ENCODE measurements at places on chromosomes 1 and 21. TPM values are rescaled to one million over a fixed set of nuclear protein-coding genes. Genes with fewer than 3 reads are reported as not detected.

Gene TGFBR3
- 24.2 TPM for polyA plus RNA-seq

Gene KIRREL1
- 53.7 TPM for polyA plus RNA-seq

Gene SLC25A34
- 0.46 TPM for polyA plus RNA-seq

Gene CCDC28B
- polyA plus RNA-seq: 20.8 TPM

Gene CYP4Z1
- polyA plus RNA-seq: not detected

Gene TMEM52
- 0.53 TPM for polyA plus RNA-seq

Gene SLC30A10
- polyA plus RNA-seq: not detected

Gene CLDN8
- polyA plus RNA-seq: not detected

Gene HHAT
- 5.1 TPM for polyA plus RNA-seq

Gene PRRC2C
- 80.0 TPM for polyA plus RNA-seq

Gene NES
- 15.7 TPM for polyA plus RNA-seq

DNA sequence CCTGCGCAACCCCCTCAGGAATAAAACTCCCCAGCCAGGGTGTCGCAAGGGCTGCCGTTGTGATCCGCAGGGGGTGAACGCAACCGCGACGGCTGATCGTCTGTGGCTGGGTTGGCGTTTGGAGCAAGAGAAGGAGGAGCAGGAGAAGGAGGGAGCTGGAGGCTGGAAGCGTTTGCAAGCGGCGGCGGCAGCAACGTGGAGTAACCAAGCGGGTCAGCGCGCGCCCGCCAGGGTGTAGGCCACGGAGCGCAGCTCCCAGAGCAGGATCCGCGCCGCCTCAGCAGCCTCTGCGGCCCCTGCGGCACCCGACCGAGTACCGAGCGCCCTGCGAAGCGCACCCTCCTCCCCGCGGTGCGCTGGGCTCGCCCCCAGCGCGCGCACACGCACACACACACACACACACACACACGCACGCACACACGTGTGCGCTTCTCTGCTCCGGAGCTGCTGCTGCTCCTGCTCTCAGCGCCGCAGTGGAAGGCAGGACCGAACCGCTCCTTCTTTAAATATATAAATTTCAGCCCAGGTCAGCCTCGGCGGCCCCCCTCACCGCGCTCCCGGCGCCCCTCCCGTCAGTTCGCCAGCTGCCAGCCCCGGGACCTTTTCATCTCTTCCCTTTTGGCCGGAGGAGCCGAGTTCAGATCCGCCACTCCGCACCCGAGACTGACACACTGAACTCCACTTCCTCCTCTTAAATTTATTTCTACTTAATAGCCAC lies 696 bp downstream of the TGFB2 start:
- no peak for DNase-seq

- DNase-seq: no peak
Measured at GRCh38 chr1:204741440-204741839, 55.9 kb upstream of the LRRN2 start.

GRCh38 chr1:90381598-90381997 lies 335.5 kb downstream of the BARHL2 start:
- no peak for DNase-seq

- no peak for DNase-seq
Measured at GRCh38 chr1:207076181-207076955, 12.3 kb upstream of the C4BPB start.

DNA sequence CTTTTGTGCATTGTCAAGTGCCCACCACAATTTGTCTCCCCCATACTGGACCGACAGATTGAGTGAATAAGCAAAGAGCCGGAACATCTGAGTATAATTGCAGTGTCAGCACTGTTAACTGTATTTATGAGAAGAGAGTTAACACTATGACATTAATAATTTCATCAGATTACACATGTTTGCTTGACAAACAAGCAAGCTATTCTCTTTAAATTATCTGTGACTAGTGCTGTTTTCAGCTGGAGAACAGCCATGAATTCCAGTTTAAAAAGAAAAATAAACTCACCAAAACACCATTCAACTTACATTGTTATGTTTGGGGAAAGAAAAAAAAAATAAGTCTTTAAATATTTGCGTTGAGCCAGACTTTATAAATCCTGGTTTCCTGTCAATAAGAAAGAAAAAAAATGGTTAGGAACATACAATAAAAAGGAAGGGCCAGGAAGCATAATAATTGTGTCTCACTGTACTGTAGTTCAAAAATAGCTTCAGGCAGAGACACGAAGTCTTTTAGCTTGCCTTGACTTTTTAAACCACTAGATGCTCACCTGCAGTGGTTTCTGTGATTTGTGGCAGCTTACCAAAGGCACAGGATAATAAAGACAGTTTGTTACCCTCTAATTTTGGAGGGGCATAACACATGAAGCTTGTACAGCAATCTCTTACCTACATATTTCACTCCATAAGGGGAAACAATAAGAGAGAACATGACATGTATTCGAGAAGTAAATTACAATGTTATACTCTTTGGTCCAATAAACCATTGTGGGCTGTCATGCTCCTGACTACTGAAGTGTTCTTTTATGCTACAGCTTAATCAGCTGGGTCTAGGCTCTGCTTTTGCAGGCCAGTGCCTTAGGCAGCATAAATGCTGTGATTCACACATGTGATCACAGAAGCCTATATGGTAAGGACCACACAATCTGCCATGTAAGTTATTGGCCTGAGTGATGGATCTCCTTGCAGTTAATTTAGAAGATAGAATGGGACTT lies 302.0 kb upstream of the ADGRL2 start:
- DNase-seq: no peak

- DNase-seq: no peak
Measured at GRCh38 chr1:6427441-6428390, 3.1 kb downstream of the ESPN start.

GRCh38 chr1:30169269-30169668 lies 554.1 kb downstream of the MATN1 start:
- DNase-seq: no peak

- DNase-seq: no peak
Measured at GRCh38 chr21:42403611-42404231, at the start of gene UBASH3A. Gene UBASH3A (plus strand): TSS chr21:42403902. CDS start chr21:42403946, 44 bp downstream.

DNA sequence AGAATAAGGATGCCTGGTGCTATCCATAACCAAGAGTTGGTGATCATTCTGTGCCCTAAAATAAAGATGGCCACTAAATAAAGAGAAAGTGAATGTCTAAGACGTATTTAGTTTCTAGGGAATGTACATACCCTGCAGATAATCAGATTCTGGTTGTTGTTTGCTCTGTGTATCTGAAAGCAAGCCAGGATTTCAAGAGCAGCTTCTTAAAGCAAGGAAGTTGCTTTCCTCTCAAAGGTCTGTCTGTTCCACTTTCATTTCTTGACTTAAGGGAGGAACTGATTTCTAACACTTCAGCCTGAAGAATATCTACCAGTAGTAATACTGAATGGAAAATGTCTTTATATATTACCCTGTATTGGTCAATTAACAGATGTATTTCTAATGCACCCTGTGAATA lies 88.8 kb downstream of the KIF1B start:
- DNase-seq: no peak

DNA sequence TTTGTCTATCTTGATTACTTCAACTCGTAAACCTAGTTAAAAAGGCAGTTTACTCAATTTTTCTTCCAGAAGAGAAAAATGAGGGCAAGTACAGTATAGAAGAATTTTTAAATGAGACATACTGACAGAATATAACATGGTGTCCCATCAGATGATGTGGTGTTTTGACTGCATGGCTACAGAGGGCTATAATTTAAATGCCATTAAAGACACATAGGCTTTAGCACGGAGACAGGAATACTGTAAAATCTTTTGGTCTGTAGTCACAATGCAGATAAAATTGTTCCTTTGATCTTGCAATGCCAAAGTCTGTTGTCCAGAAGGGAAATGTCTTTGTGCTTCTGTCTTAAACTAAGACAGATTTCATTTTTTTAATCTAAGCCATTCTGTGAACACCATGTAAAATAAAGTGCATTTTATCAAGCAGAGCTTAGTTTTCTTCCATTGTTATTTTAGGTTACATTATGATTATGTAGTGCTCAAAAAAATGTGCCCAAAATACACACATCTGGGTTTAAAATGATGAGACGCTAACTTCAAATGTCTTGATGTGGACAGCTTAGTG lies 249.6 kb downstream of the PTPRC start:
- DNase-seq: no peak

- no peak for DNase-seq
Measured at GRCh38 chr1:206516728-206516990, 9.3 kb downstream of the RASSF5 start.

- DNase-seq: no peak
Measured at GRCh38 chr1:225835856-225836255, 25.9 kb downstream of the EPHX1 start.

- no peak for DNase-seq
Measured at GRCh38 chr1:230243583-230244353, 176.7 kb downstream of the GALNT2 start.

DNA sequence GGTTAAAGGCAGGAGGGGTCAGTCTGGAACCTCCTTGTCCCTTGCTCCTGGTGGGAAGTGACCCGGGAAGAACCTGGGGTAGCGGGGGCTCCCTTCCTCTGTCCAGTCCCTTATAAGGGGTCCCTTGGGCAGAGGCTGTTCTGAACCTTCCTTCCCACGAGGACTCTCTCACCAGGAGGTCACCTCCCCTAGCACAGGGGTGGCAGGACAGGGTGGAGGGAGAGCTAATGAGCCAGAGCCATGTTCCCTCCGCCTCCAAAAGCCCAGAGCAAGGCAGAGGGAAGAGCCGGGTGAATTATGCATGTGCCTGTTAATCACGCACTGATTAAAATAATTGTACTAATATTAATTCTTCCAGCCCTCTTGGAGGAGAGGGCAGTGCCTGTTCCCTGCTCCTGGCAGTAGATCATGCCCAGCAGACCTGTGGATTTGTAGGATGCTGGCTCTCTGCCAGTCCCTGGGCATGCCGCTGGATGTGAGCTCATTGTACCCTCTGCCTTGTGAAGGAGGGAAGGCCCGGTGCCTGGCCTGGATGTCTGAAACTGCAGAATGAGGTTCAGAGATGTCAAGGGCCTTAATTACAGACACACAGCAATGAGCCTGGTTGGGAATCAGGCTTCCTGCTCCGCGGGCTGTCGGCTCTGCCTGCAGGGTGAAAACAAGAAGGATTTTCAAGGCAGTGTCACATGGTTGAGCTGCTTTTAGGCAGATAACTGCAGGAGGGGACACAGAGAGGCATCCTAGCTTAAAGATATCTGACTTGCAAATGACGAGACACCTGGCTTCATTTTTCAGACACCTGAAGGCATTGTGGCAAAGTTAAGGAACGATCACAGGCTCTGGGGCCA lies 68.2 kb downstream of the IGSF21 start:
- no peak for DNase-seq

- no peak for DNase-seq
Measured at GRCh38 chr21:42271065-42271464, 44.1 kb downstream of the TFF3 start.

DNA sequence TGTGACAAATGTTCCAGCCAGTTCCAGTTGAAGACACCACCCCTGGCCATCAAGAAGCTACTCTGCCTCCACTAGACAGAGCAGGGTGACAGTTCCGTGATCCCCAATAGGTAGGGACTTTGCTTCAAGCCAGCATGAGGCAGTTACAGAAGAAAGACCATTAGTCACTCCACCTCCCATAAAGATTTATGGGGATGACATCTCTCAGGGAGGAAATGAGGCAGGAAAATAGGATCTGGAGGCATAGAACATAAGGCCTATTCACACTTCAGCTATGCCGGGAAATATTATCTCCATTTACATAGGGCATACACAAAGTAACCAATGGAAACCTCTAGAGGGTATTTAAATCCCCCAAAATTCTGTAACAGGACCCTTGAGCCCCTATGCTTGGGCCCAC lies 3.5 kb upstream of the GBP7 start:
- DNase-seq: no peak

GRCh38 chr1:86523670-86524354 lies 23.1 kb upstream of the CLCA4 start:
- no peak for DNase-seq

- no peak for DNase-seq
Measured at GRCh38 chr1:155681776-155682175, 6.8 kb downstream of the YY1AP1 start.

DNA sequence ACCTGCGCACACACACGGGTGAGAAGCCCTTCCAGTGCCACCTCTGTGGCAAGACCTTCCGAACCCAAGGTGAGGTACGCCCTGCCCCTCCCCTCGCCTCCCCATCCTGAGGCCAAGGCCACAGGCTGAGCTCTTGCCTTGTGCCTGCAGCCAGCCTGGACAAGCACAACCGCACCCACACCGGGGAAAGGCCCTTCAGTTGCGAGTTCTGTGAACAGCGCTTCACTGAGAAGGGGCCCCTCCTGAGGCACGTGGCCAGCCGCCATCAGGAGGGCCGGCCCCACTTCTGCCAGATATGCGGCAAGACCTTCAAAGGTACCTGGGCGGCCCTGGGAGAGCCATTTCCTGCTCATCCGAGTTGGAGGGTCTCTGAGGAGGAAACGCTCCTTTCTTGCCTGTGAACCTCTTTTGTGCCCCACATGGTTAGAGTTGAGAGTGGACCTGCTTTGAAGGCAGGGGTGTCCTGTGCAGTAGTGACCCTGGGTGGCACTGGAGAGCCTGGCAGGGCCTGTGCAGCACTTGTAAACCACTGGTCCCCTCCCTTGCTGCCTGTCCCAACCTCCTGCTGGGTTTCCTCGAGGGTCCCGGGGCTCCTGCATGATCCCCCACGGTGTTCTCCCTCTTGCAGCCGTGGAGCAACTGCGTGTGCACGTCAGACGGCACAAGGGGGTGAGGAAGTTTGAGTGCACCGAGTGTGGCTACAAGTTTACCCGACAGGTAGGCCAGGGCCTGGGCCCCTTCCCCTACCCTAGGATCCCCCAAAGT lies 8.5 kb downstream of the ZBTB48 start:
- DNase-seq: no peak

DNA sequence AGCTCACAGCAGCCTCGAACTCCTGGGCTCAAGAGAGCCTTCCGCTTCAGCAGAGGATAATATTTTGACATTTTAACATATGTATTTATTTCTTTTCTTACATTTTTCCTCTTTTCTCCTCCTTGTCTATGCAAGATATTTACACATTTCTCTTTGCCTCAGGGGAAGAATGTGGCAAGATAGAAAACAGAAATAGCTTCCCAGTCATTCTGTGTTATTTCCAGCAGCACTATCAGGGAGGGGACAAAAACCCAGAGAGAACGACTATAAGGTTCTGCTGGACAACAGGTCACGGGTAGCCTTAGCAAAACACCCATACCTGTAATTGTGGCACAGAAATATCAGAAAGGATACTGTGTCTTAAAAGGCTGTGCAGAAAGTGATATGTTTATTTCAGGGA lies 7.9 kb downstream of the CD1D start:
- no peak for DNase-seq

Measured in AG04450 (cell line).